ENCODE measurements at places on chromosomes 2 and 18.
A peak's percentile ranks its signal among the peaks of the same experiment; 100 is the strongest.

GRCh38 chr2:161416708-161417437, 776 bp downstream of the TBR1 start:
- no peak for DNase-seq

GRCh38 chr18:78703291-78703690, 276.3 kb upstream of the SALL3 start:
- no peak for DNase-seq

GRCh38 chr2:216871333-216871934, 11.6 kb upstream of the TNP1 start:
- DNase-seq: no peak

DNA sequence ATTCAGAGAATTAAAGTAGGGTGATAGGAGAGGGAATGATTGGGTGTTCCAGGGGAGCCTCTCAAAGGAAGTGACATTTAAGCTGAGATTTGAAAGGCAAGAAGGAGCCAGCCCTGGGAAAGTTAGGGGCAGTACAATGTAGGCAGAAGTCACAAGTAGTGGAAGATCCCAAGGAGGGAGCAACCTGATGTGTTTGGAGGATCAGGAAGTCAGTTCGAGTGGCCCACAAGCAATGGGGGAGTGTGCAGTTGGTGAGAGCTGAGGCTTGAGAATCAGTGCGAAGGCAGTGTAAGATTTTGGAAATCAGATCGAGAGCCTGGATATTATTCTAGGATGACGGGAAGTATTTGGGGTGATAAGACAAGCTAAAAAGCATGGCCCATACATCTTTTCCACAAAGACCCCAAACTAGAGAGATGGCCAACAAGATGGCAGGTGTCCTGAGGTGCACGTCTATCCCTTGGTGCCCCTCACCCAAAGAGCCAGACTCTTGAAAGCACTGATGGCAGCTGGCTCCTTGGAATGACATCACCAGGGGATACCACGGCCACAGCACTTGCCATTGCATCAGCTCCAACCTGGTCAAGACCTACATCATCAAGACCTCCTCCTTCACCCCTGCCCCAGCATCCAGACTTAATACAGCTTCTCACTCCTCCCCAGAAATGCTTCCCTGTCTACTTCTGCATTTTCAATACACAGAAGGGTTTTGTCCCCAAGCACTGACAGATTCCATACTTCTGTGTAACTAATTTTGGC, 127.3 kb downstream of the BCL2 start:
- DNase-seq: no peak

DNA sequence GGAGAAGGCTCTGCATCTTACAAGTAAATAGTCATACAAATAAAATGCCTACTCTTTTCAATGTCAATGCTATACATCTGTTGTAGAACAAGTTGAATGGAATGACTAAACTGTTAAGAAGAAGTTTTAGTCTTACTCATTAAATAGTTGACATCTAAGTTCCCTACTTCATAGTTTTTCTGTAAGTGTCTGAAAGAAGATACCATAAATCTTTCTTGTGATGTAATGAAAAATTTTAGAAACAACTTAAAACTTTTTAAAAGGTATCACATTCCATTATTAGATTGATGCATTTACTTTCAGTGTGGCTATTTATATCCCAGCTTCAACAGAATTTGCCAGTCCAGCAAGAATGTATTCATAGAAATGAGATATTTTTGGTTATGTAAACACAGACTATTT, 185.2 kb upstream of the EPC2 start:
- no peak for DNase-seq

DNA sequence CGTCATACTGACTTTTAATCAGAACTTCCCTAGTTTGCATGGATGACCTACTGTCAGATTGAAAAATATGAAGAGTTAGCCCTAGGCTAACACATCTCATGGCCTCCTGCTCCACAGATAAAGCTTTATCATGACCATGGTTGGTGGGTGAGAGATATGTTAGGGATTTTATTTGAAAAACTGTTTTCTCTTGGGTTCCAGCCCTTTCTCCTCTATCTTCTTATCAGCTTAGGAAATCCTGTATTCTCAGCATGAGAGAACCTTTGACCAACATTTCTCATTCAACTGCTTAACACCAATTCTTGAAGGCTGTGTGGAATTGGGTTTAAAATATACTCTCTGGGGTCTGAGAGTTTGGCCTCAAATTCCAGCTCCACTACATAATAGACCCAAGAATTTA, 1407.0 kb upstream of the CELF4 start:
- no peak for DNase-seq

DNA sequence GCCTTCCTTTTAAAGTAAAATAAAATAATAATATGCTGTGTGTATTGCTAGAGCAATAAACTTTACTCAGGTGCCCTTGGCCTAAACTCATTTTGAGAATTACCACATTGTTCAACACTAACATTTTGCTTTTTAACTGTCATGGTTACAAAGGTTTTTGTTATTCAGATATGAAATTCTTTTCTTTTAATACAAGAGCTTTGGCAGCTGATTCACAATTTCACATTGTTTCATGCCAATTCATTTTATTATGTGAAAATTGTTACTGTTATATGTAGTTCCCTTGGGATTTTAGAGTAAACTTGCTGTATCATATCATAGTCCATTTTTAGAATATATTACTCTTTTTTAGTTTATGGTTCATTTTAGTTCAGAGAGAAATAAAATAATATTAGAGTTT, 65.8 kb upstream of the ZNF804A start:
- DNase-seq: no peak

GRCh38 chr2:129192841-129193253, 786.6 kb upstream of the RAB6C start:
- DNase-seq: no peak

- DNase-seq: no peak
Observed at GRCh38 chr2:236503583-236503982, 66.0 kb upstream of the ACKR3 start.

- DNase-seq: no peak
Observed at GRCh38 chr2:208358758-208359631, 47.6 kb upstream of the PTH2R start.

DNA sequence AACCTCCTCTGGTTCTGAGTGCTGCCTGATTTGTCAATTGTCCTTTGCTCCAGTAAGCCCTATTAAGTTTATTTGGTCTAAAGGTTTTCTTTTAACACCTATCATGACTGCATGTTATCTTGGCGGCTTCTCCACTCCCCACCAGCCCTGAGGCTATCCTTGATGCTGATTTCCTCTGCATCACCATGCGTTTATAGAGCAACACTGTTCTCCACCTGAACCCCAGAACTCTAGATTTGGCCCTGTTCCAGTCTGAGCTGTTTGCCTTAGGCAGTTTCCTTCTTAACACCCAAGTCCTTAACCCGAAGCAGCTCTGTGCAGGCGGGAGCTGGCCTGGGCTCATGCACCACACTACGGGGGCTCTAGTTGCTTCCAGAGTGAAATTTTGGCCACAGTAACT, 98.2 kb upstream of the NPAS2 start:
- no peak for DNase-seq

- no peak for DNase-seq
Observed at GRCh38 chr18:62697636-62698035, 17.7 kb upstream of the PHLPP1 start.

GRCh38 chr2:219916726-219917440, 289.5 kb downstream of the SLC4A3 start:
- no peak for DNase-seq

DNA sequence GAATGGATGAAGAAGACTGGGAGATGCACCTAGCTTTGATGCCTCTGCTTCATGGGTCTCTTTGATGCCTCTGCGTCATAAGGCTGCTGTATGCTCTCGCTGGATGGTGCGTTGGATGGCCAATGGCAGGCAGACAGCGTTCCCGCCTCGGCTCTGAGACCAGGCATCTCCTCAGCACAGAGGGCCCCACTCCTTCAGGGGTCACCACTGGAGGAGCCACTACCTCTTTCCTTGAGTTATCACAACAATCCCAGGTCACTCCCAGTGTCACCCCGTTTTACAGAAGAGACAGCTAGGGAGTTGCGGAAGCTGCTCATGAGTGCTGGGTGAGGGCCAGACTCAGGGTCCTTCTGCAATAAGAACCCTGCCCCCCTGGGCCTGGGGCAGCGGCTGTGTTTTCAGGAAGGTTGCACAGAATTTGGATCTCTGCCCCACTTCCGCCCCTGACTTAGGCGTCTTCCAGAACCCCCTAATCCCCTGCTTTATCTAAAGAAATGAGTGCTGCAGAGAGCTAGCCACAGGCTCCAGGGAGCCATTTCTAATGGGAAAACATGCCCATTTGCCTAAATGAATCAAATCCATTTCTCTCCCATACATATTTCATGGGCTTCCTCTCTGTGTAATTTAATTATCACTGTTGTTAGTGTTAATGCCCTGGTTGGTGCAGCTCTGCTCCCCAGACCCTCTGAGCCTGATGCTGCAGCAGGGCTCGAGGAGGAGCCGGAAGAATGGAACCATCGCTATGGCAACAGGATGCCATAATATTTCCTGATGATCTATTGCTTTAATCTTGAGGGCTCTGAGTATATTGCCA, 131.8 kb upstream of the HS6ST1 start:
- DNase-seq: no peak

GRCh38 chr2:102149644-102150455, 7.3 kb downstream of the IL1R1 start:
- no peak for DNase-seq

- DNase-seq: no peak
Observed at GRCh38 chr2:162244541-162245031, 1.3 kb upstream of the FAP start.

- no peak for DNase-seq
Observed at GRCh38 chr2:29783666-29784065, 137.7 kb downstream of the ALK start.

DNA sequence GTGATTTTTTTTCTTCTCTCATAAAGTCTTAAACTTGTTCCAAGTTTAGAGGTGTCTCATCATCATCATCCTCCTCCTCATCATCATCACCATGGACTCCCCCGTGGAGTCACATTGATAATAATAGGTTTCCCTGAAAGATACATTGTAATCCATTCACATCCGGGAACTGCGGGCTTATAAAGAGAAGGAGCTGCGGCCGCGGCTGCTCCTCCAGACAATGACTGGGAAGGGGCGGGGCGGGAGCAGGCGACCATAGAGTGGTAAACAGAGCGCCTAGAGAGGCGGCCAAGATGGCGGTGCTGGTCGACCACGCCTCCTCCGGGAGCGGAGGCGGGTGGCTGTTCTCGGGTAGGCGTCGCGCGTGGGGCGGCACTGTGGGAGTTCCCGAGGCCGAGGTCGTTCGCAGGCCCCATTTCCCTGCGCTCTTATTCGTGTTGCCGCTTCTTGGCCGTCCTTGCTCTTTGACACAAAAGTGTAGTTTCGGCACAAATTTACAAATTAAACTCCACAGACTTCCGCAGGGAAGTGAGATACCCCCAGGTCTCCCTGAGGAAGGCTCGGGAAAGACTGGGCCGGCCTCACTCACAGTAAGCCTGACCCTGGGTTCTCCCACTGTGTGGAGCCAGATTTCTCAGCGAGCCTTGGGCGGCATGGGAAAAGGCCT, 1.8 kb upstream of the TCF4 start:
- DNase-seq: peak; percentile 90

GRCh38 chr2:188395903-188396689, 104.4 kb downstream of the GULP1 start:
- DNase-seq: no peak

DNA sequence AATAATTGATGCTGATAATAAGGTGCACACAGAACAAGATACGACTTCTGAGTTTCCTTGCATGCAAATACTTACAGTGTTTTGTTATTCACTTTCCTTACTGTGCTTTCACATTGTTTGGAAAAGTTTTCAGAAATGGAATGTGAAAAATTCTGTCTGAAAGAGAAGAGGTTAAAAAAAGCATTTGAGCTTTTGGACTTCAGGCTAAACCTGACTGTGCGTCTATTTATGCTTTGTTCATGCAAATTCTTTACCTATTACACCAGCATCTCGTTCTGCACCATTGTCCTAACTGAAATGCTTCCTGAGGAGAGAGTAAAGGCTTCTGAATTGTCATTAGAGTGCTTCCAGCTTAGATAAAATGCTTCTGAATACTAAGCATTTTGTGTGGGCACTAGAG, 61.4 kb downstream of the LHCGR start:
- no peak for DNase-seq

GRCh38 chr2:238924796-238925195, 76.9 kb downstream of the TWIST2 start:
- no peak for DNase-seq

DNA sequence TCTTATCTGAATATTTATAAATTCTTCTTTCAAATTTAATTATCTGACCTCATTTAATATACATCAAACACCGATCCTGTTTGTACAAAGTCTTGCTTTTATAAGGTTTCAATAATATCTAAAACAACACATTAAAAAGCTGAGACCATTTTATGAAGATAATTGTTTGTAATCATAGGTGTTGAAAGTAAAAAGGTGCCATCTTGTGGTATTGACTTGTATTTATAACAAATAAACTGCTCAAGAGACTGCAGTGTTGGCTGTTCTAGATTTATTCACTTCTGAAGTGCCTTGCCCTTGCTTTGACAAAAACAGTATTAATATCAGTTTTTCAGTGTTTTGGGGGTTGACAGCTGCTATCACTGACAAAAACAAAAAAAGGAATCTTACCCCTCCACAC, 286.8 kb upstream of the HNMT start:
- no peak for DNase-seq

- DNase-seq: no peak
Observed at GRCh38 chr2:107137706-107138105, 251.7 kb upstream of the ST6GAL2 start.

- peak; percentile 44 for DNase-seq
Observed at GRCh38 chr2:199589306-199589705, 131.6 kb upstream of the SATB2 start.

DNA sequence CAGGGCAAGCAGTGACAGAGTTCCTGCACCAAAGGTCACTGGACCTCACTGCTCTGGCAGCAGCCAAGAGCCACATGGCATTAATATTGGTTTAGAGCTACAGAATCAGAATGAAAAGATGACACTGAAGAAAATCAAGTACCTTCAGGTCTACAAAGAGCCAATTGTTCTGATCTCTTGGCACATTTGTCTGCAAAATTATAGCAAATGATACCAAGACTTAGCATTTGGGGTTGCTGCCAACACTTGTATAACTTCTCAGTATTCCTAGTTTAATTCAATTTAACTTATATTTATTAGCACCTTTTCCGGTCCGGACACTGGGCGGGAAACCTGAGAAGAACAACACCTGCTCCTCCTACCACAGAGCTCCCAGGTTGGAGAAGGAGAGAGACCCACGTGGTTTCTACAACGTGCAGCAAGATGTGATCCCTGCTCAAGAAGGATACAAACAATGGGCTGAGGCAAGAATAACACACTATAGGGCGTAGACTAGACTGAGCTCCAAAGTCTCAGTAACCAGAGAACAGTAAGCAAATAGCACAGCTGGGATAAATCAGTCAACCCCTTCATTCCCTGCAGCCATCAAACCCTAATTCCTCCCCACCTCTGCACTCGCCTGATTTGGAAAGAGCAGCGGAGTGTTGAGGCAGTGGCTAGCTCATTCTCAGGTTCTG, 2.4 kb downstream of the LRRC30 start:
- no peak for DNase-seq

DNA sequence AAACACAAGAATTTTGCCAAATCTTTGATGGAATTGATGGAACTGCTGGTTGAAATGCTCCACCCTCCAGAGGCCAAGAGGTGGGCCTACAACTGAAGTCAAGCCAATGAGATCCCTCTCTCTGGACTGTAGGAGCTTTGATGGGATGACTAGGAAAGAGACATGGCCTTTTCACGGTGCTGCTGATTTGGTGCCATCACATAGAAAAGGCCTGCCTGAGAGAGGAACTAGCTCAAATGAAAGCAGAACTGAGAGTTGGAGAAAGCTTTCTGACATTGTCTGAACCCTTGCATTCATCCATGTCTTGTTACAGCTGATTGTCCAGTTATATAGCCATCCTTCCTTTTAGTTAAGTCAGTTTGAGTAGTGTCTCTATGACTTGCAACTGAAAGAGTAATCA, 283.8 kb upstream of the LYPD1 start:
- no peak for DNase-seq

- no peak for DNase-seq
Observed at GRCh38 chr2:145597006-145597405, 1077.1 kb upstream of the ZEB2 start.
